ENCODE measurements at places on chromosomes 7 and 10.

- no peak for DNase-seq
Observed at GRCh38 chr7:44377681-44378421, 52.5 kb upstream of the CAMK2B start.

GRCh38 chr10:42654419-42654818 lies 16.0 kb upstream of the ZNF33B start:
- DNase-seq, result no peak

- DNase-seq, result no peak
Observed at GRCh38 chr10:112750427-112751167, 199.4 kb upstream of the TCF7L2 start.

GRCh38 chr10:49365675-49366415 lies 30.0 kb downstream of the DRGX start:
- no peak for DNase-seq

DNA sequence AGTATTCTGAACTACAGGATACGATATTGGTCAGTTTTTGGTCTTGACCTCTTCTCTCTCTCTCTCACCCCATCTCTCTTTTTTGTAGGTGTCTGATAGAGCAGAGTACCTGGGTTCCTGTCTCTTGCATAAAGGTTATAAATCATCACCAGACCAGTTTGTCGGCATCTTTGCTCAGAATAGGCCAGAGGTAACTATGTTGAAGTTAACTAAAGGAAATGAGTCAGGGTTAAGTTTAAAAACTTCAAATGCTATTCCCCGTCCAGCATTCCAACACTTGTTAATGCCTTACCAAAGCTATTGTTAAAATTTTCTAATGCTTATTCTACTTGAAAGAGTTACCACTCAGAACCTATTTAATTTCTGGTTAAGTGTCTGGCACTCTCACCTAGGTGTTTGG lies 30.7 kb downstream of the ACSL5 start:
- DNase-seq, result no peak

- DNase-seq, result no peak
Observed at GRCh38 chr10:89670926-89671325, 25.9 kb upstream of the PANK1 start.

- DNase-seq, result no peak
Observed at GRCh38 chr10:49078433-49078832, 36.9 kb downstream of the VSTM4 start.

GRCh38 chr10:32266979-32267378 lies 80.0 kb downstream of the EPC1 start:
- no peak for DNase-seq

GRCh38 chr10:13977861-13978532 lies 352.7 kb downstream of the FRMD4A start:
- DNase-seq, result no peak

- no peak for DNase-seq
Observed at GRCh38 chr7:66189695-66190503, 15.2 kb upstream of the TPST1 start.

DNA sequence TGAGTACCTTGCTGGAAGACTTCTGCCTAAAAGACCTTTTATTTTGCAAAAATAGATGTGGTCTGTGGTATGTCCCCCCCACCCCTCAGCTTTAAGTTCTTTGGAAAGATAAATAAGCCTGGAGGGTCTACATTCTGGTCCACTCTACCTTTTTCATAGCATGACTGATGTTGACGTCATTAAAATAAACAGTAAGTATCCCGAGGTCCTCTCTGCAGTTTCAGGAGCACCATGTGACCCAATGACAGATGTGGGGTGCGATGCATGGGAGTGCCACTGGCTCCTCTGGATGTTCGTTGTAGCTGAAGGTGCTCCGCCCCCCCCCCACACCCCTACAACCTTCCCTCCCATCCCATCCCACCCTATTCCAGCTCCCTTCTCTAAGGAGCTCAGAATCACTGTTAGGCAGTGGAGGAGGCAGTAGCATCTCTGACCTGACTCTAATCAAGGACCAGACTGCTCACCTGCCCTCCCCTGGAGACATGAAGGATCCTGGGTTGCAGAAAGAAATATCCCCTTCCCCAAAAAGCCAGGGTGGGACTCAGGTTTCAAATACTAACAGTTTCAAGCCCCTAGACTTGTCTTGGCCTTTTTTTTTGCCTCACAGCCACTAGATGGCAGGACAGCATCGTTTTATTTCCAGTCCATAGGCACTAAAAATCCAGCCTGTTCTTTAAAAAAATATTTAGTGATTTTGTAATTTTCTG lies 25.1 kb downstream of the CASP7 start:
- no peak for DNase-seq

GRCh38 chr10:61321041-61321857 lies 131.9 kb downstream of the TMEM26 start:
- DNase-seq, result no peak

DNA sequence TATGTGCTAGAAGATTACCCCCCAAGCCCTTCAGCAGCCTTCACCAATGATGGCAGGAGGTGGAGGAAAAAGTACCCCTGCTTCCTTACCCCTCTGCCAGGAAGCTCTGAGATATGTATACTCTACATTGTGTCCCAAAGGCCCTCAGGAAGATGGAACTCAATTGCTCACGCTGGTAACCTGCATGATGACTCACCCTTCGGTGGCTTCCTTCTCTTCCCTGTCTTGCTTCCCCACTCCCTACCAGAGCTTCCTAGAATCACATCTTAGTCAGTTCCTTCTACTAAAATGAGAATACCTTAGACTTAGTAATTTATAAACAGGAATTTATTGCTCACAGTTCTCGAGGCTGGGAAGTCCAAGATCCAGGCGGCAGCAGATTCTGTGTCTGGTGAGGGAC lies 405.6 kb downstream of the TYW1 start:
- DNase-seq, result no peak

DNA sequence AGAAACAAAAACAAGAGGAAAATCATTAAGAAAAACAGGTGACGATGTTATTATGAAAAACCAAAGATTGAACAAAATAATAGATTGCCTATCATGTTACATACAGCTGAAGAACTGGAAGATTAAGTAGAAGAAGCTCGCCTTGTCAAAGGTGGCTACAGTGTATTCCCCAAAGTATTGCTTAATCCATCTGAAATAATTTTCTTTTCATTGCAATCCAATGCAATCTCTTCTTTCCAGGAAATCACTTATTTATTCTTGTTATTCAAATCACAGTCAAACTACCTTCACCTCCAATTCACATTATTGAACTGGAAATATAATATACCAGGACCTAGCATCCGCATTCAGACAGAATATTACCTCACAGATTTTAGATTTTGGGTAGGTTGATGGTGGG lies 235.9 kb downstream of the AHR start:
- no peak for DNase-seq

- DNase-seq, result no peak
Observed at GRCh38 chr10:101774589-101775272, 1.2 kb downstream of the FGF8 start.

DNA sequence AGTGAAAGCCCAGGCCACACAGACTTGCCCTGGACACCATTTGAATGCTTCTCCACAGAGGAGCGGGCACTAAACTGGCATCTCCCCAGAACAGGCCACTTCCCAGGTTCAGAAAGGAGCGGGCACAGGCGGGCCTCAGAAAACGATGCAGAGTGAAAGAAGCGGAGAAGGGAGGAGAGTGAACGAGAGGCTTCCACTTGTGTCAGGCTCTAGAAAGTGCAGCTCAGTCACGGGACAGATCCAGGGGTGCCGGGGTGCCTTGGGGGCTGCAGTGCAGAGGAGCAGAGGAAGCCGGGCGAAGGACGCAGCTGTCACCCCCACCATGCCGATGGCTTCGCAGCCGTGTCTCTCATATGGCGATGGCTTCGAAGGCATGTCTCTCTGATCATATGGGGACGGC lies 26.1 kb upstream of the PRKAR1B start:
- no peak for DNase-seq

- no peak for DNase-seq
Observed at GRCh38 chr10:1662438-1663025, 74.8 kb downstream of the ADARB2 start.

DNA sequence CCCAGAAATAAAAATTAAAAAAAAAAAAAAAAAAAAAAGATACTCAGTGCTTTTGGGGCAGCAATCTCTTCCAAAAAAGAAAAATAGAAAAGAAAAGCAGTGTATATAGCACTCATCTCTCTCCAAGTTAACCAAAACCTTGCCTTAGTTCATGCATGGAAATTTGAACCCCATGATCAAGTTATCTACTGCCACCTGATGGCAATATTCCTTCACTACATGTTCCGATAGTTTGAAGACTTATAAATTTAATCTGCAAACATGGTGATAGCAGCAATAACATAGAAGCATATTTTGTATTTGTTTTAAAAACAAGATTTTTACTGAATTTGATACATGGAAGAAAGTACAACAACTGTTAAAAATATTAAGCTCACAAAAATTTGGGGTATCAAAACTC lies 48.6 kb upstream of the SLIT1 start:
- no peak for DNase-seq

GRCh38 chr7:80517282-80517747 lies 5.5 kb upstream of the GNAT3 start:
- no peak for DNase-seq

DNA sequence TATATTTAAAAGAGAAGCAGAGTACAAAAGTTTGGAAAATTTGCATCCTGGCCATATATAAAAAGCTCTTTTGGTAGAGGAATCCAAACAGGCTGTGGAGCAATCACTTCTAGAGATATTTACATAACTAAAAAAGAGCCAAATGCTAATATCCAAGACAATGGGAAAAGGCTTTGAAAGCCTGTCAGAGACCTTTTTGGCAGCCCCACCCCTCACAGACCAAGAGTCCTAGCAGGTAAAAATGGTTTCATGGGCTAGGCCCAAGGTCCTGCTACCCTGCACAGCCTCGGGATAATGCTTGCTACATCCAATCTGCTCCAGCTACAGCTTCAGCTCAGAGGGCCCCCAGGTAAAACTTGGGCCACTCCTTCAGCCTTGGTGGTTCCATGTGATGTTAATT lies 430.2 kb upstream of the KCND2 start:
- no peak for DNase-seq

DNA sequence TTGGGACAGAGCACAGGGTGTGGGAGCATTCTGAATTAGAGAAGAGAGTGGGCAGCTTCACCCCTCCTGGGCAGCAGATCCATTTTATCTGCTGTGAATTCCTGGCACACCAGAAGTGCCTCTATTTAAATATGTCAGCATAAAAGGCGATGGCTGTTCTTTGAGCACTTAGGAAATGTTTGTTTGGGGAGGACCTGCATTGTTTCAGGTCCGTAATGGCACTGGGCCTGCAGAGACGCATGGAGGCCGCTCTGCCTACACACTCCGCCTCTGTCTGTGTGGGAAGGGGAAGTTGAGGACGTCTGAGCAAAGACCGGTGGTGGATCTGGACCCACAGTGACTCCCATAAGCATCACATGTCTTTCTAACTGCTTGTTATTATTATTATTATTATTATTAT lies 253.2 kb downstream of the CAMK1D start:
- DNase-seq, result no peak

DNA sequence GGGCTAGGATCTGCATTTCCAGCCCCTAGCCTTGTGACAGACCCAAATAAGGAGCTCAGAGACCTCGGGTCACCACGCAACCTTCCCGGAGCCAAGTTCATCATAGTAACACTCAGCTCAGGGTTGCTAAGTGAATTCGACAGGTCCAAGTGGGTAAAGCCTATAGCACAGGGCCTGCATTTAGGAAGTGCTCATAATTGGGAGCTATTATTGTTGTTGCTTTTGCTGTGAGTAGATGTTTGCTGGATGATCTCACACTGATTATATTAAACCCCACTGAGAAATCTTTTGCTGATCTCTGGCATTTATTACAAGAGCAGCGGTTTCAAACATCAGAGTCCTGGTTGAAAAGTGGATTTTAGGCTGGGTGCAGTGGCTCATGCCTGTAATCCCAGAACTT lies 20.3 kb upstream of the SAR1A start:
- no peak for DNase-seq

DNA sequence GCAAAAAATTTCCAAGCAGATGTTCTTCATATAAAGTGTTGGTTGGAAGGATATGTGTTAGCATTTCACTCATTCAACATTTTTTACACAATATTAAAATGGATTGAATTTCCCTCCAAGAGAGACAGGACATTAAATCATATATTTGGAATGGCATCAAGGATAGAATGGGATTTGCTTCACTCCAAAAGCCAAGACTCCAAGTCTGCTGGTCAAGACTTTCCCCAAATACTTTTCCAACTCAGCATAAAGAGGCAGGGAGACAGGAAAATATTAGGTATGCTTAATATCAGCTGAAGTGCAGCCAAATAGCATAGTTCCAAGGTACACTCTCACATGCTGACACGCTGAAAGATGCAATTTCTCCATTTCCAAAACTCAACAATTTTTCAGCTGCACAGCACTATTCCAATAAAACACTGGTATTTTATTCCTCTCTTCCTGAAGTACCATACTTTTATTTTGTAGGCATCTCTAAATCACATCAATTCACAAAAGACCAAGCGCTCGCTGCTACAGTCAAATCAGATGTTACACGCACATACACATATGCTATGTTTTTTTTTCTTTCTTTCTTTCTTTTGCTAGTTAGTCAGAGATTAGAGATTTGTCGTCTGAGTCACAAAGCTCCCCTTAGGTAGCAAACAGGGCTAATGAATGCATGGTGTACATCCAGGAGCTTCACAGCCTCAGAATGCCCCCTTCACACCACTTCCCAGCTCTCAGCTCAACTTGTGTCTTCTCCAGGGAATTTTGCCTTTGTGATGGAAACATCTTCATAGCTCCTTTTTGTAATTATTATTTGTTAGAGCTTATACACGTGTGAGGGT lies 1033.8 kb upstream of the AUTS2 start:
- no peak for DNase-seq

DNA sequence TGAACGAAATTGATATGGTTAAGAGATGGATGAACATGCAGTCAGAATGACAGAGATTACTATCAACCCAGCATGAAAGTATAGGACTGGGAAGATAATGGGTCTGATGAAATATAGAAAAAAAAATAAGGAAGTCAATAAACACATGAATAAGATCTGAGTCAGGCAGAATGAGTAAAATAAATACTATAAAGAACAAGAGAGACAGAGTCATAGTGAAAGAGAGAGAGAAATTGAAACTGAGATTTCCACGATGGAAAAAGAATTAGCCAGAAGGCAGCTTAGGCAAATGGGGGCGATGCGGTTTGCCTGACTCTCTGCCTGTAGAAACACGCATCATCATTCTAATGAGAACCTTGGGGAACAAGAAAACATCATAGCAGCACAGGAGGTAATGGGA lies 26.6 kb downstream of the SEMA3D start:
- no peak for DNase-seq

GRCh38 chr10:88725798-88726197 lies 19.7 kb downstream of the LIPK start:
- no peak for DNase-seq

DNA sequence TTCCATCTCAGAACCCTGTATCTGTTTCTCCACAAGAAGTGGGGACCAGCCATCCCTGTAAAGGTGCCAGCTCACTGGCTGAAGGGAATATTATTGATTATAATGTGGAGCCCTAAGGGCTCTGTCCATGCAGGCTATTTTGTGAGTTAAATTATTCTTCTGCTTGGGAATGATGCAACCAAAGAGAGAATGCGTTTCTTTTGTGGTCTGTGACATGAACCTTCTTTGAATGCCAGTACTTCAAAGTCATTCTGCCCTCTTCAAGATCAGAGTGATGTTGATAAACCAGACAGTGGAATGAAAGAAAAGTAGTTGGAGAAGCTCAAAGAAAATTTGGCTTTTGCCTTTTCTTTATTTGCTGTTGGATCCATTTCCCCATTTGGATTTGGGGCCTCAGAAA lies 995.2 kb downstream of the KCNMA1 start:
- no peak for DNase-seq

GRCh38 chr10:12051241-12051640 lies 8.6 kb upstream of the UPF2 start:
- DNase-seq, result no peak

GRCh38 chr10:89838044-89838615 lies 136.7 kb downstream of the KIF20B start:
- DNase-seq, result no peak
